Glutamatergic neuron (in vitro differentiated cells): ENCODE measurements at places on chromosomes 3 and 15.
A peak's percentile ranks its signal among the peaks of the same experiment; 100 is the strongest.

DNA sequence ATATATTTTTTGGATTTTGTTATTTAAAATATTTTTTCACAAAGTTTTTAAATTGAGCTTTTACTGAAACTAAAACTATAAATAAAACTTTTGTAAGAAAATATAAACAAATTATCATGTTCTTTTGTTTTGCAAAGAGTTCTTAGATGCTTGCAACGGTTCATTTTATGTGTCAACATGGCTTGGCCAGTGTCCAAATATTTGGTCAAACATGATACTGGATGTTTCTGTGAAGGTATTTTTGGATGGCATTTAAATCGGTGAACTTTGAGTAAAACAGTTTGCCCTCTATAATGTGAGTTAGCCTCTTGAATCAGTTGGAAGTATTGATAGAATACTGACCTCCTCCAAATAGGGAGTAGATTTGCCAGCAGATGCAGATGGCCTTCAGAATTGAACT is 612.6 kb upstream of the NECTIN3 start:
- no peak for DNase-seq

DNA sequence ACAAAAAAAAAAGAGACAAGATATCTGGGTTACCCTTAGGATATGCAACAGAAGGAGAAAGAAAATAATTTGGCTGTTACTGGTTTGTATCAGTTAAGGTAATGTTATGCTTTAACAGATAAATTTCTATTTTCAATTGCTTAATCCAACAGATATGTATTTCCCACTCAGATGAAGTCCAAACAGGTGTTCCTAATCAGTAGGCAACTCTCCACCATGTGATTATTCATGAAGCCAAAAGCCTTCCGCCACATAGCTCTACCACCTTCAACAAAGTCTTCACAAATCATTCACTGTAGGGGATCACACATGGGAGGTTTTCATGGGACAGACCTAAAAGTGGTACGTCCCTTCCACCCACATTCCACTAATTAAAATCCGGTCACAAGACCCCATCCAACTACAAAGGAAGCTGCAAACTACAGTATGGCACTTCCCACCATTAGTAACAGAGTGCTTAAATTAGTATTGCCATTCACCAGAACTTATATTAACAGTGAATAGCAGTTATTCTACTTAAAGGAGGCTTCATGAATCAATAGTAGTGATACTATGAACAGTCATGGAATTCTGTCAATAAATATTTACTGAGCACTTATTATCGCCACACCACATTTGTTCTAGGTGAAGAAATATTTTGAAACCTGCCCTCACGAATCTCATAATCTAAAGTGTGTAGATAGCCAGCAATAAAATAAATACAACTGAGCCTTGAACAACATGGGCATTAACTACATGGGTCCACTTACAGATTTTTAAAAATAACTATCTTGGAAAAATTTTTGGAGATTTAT is 66.5 kb downstream of the SFMBT1 start:
- no peak for DNase-seq

GRCh38 chr15:84685304-84685703 is 27.3 kb upstream of the NMB start:
- DNase-seq, result peak; percentile 47

GRCh38 chr3:151436675-151437446 is 24.0 kb downstream of the IGSF10 start:
- no peak for DNase-seq
